Stimulated activated CD4-positive, alpha-beta T cell treated with anti-CD3 and anti-CD28 coated beads, Interleukin-1b, Interleukin-23, amount 100 ng/mL, for 1 hour (primary cell): ENCODE measurements at places on chromosomes 3 and 15.

DNA sequence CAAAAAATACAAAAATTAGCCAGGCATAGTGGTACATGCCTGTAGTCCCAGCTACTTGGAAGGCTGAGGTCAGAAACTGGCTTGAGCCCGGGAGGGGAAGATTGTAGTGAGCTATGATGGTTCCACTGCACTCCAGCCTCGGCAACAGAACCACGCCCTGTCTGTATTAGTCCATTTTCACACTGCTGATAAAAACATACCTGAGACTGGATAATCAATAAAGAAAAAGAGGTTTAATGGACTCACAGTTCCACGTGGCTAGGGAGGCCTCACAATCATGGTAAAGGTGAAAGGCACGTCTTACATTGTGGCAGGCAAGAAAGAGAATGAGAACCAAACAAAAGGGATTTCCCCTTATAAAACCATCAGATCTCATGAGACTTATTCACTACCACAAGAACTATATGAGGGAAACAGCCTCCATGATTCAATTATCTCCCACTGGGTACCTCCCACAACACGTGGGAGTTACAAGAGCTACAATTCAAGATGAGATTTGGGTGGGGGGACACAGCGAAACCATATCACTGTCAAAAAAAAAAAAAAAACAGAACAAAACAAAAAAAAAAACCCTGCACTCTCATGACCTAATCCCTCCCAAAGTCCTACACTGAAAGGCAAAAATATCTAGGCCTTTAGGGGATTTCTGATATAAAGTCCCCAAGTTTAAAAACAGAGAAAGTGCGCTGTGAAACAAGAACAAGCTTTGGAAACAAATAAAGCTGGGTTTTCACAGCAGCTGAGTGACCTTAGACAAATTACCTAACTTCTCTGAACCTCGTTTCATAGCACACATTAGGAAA, 224.7 kb downstream of the IGSF11 start:
- no peak for DNase-seq

DNA sequence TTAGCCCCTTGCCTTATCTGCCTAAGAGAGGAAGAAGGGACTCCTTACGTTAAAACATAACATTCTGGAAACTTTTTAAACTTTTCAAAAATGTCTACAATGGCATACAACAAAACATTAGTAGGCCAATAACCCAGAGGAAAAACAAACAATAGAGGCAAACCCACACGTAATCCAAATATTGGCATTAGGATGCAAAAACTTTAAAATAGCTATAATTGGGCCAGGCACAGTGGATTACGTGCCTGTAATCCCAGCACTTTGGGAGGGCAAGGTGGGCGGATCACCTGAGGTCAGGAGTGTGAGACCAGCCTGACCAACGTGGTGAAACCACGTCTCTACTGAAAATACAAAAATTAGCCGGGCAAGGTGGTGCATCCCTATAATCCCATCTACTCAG, 134.9 kb downstream of the AQP9 start:
- DNase-seq, result no peak

GRCh38 chr3:143657391-143657790, 190.9 kb downstream of the SLC9A9 start:
- no peak for DNase-seq

DNA sequence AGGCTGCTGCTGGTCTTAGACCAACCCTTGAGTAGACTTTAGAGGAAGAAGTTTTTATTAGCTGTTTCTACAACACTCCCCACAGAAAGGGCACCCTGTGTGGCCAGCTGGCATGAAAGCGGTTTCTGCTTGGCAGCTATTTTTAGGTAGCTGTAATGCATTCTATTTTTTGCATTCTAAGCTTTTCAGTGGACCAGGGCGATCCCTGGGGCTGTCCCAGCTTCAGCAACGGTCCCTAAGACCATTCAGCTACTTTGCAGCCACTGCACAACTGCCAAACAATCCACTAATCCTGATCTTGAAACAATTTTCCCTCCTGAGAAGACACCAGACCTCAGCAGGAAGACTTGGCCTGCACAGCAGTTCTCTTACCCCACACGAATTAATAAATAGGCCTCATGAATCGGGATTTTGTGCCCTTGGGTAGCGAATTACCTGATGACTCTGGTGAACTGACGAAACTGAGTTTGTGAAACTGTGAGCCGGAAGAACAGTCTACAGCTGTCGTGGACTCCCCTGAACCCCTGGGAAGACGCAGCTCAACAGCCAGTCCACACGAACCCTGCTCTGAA, 14.6 kb upstream of the TFRC start:
- DNase-seq, result no peak

DNA sequence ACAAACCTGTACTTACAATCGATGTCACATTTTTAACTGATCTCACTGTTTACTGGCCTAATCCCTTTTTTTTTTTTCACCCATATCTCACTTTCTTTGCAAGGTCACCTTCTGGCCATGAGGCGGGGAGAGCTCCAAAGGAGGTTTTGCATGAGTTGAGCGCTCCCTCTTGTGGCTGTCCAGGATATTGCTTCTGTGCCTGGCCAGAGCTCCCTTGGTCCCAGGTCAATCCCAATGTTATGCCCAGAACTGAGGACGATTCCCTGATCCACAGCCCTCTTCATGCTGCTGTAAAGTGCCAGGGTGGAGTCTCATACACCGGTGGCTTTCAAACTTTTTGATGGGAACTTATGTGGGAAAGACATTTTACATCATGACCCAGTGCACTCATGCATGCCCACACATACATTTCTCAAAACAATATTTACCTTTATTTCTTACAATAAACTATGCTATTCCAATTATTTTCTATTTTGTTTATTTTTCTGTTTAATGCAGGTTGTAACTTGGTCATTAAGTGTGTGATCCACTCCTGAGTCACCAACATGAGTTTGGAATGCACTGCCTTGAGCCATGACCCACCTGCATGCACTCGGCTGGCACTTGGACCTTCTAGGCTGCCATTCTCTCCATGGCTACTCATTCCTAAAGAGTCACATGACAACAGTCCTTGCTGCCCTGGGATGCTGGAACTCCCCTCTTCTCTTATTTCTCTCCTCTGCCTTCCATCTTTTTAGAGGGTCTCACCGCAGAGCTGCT, 9.6 kb upstream of the SST start:
- peak; percentile 52 for DNase-seq

- no peak for DNase-seq
These were observed 1.0 kb upstream of the ARIH1 start for GRCh38 chr15:72472992-72473610.

GRCh38 chr3:69200384-69201068, 78.1 kb upstream of the LMOD3 start:
- peak; percentile 24 for DNase-seq

GRCh38 chr3:14235912-14236295, 57.3 kb downstream of the LSM3 start:
- no peak for DNase-seq

DNA sequence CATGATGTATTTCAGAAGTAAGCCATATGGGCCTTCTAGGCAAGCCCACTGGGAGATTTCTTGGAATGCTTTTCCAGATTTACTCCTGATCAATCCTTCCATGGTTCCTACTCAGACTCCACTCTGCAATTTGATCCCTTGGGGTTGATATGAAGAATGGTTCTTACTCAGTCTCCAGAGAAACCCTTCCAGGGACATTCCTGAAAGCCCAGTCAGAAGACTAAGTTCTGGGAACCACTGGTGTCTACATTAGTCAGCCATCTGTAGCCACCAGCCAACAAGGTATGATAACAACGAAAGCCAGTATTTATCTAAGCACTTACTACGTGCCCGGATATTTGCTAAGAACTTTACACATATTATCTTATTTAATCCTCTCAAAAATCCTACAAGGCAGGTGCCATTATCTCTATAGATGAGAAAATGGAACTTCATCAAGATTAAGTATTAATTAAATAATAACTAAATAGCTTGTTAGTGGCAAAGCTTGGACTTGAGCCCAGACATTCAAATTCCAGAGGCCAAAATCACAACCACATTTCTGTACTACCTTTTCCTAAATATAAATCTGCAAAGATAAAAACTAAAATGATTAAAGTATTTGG, 32.7 kb downstream of the ZNF385D start:
- DNase-seq, result no peak

GRCh38 chr3:172524611-172525010, 1.4 kb upstream of the TNFSF10 start:
- no peak for DNase-seq

DNA sequence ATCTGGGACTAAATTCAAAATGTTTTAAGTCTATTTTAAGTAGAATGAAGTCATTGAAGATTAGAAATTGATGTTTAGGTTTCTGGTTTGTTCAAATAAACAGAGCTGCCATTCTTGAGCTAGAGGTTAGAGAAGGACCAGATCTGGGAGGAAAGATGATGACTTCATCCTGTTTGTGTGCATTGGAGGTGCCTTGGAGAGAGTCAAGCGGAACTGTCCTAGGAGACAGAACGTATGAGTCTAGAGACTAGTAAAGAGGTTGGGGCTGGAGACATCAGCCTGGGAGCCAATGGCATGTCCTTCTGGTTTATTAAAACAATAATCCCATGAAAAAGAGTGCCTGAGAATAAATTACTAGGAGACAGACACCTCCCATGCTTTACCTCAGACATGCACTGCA, 303.4 kb downstream of the KBTBD8 start:
- DNase-seq, result no peak

DNA sequence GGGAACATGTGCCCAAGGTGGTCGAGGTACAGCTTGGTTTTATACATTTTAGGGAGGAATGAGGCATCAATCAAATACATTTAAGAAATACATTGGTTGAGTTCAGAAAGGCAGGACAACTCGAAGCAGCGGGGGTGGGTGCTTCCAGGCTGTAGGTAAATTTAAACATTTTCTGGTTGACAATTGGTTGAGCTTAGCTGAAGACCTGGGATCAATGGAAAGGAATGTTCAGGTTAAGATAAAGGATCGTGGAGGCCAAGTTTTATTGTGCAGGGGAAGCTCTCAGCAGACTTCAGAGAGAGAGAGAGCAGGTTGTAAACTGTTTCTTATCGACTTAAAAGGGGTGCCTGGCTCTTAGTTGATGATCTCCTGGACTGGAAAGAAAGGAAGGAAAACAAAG, 11.3 kb downstream of the CPN2 start:
- no peak for DNase-seq

GRCh38 chr3:151328298-151328995, 902 bp downstream of the P2RY13 start:
- no peak for DNase-seq

DNA sequence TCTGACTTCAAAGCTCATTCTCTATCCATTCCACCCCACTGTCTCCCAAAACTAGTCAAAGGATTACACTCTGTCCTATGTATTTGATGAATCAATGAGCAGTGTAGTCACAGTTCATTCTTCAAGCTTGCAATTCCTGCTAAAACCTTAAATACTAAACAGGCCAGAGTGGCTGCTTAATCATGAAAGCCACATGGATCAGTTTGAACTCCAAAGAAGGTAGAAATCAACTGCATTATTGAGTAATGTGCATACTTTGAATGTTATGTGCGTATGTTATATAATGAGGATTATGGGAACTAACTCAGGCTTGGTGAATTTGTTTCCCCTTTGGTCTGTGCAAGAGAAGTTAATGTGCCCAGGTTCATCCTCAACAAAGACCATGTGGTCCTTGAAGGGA, 45.4 kb downstream of the PRICKLE2 start:
- no peak for DNase-seq

- DNase-seq, result no peak
These were observed 190.7 kb downstream of the MAGI1 start for GRCh38 chr3:65848024-65848423.

GRCh38 chr15:58992181-58992580, 4.7 kb downstream of the RNF111 start:
- no peak for DNase-seq

GRCh38 chr3:146838221-146838620, 233.1 kb upstream of the PLSCR5 start:
- DNase-seq, result no peak

DNA sequence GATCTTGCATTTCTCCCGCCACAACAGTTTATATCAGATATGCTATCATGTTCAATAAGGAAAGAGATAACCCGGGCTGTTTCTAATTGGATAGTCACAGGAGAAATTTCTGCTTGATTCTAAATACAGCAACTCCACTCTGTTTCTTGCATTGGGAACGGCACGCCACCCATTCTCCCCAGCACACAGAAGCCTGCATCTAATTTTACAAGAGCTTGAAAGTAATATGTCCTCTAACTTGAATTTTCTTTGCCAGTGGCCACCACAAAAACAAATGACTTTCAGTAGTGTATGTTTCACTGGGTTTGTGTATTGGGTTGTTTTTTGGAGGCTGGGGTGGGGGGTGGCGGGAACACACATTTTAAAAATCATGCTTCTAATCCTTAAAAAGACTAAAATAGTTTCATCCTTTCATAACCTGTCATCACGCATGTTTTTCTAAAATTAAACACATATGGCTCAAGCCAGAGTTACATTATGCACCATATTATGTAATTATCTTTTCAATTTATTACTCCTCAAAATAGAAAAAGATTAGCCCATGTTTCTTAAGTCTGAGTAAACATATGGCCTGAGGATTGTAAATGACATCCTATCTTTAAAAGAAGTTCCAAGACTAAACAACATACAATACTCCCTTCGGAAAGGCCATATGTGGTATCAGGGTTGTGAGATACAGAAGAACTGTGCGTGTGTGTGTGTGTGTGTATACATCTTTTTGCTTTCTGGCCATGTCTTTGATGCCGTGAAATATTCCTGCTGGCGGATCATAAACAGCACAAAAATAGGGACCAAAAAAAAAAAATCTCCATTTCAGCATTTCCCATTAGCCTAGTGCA, 176.3 kb downstream of the FOXP1 start:
- no peak for DNase-seq

- no peak for DNase-seq
These were observed 11.3 kb downstream of the NRROS start for GRCh38 chr3:196650740-196651311.

DNA sequence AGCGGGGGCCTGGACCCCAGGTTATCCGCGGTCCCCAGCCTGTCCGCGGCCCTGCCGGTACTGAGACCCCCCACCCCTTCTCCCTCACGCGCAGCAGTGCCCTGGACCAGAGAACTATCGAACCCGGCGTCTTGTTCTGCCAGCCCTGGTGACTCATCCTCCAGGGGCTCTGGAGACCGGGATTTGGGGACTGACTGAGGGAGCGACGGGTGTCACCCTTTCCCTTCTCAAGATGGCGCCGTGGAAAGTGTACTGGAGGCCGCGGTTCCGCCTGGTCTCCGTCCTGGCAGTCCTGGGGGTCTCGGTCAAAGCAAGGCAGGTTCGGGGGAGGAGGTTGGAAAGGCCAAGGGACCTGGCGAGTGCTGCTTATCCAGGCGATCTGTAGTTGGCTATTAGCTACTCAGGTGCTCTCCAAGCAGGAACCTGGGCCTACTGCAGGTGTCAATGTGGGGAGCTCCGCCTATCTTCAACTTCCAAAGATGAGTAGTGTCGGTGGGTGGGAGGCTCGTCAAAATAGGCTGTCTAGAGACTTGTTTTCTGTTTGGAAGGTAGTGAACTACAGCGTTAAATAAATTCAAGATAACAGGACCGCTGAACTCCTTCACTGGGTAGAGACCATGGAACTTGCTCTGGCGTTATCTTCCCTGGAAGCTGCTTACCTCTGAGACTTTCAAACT, 790 bp downstream of the RAB5A start:
- DNase-seq, result peak; percentile 0

GRCh38 chr15:77821188-77821958, 188.7 kb upstream of the LINGO1 start:
- DNase-seq, result no peak

GRCh38 chr15:80492874-80493273, 88.7 kb downstream of the ARNT2 start:
- no peak for DNase-seq
